Esophagus (tissue), 2 donors: ENCODE measurements at places on chromosomes 6 and 20. TPM values are rescaled to one million over a fixed set of nuclear protein-coding genes. Genes with fewer than 3 reads are reported as not detected.

The OLIG3 gene
- not detected for polyA plus RNA-seq

The CDH26 gene
- 3.8 TPM for polyA plus RNA-seq

The HLA-DPA1 gene
- 7.8 TPM for polyA plus RNA-seq

The TRIM10 gene
- polyA plus RNA-seq, result not detected

The HLA-C gene
- polyA plus RNA-seq, result 104 TPM

The TSHZ2 gene
- polyA plus RNA-seq, result 4.6 TPM

The DACT2 gene
- 0.83 TPM for polyA plus RNA-seq

The CLPSL1 gene
- not detected for polyA plus RNA-seq

The EPHA7 gene
- 0.49 TPM for polyA plus RNA-seq

The PDE7B gene
- 0.18 TPM for polyA plus RNA-seq

The EYS gene
- polyA plus RNA-seq, result not detected
